ENCODE measurements at places on chromosomes 16 and 17.

GRCh38 chr16:84739349-84740124 is 39.7 kb downstream of the USP10 start:
- no peak for DNase-seq

DNA sequence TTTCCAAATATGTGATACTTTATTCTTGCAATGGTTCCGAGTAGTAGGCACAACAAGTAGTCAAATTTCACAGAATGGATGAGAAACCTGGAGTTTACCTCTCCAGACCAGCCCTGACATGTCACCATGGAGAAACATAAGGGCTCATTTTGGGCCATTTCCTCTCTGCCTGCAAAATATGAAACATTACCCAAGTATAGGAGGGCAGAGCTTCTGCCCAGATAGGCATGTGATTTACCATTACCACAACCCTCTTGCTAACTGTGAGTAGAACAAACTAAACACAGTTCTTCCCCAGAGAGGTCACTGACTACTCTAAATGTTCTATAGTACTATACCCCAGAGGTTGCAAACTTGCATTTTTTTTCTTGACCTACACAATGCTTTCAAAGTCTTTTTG is 15.7 kb upstream of the KPNB1 start:
- DNase-seq, result no peak

GRCh38 chr16:71565812-71566700 is 10.8 kb downstream of the TAT start:
- no peak for DNase-seq

- peak; percentile 10 for DNase-seq
Measured at GRCh38 chr17:47946929-47947397, 5.6 kb downstream of the PNPO start.

DNA sequence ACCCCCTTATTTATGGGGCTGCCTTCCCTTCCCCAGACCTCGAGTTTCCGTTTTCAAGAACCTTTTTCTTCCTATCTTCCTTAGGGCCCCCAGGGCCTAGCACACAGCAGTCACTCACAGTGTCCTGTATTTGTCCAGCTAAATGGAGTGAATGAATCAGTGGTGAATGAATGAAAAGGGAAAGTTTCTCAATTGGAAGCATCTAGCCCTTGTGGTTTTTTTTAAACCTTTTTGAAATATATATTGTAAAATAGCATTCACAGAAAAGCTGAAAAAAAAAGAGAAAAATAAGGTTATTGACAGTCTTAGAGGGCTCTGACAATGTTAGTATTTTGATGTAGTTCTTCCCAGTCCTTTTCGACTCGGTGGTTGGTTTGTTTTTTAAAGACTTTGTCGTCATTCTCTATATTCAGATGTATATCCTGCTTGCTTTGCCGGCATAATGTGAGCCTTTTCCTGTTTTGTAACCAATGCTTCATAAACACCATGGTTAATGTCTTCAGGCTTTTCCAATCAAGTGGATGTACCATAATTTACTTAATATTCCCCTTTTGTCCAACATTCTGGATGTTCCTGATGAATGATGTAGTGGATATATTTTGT is 45.3 kb downstream of the RAI1 start:
- DNase-seq, result no peak

GRCh38 chr17:48071654-48072053 is 23.5 kb downstream of the NFE2L1 start:
- no peak for DNase-seq

GRCh38 chr17:77118251-77118928 is 22.4 kb upstream of the SEC14L1 start:
- no peak for DNase-seq

DNA sequence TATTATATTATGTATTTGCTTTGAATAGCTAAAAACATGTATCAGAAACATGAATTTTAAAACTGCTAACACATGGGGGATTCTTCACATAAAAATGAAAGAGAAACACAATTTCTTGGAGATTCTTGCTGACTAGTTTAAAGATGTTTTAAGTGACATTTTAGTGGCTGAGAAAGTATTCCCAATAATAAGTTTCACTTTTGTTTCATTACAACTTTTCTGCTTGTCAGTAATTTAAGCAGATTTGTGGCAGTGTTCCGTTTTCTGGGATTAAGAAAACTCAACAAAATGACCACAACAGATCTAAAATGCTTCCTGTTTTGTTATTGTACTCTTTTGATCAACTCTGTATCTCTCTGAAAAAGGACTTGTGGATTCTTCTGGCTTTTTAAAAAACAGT is 75.9 kb downstream of the NLK start:
- no peak for DNase-seq

Measured in NCI-H1417 treated with DMSO at 0.1 percent for 48 hours (cell line).